ENCODE measurements at places on chromosomes 13 and 19.

DNA sequence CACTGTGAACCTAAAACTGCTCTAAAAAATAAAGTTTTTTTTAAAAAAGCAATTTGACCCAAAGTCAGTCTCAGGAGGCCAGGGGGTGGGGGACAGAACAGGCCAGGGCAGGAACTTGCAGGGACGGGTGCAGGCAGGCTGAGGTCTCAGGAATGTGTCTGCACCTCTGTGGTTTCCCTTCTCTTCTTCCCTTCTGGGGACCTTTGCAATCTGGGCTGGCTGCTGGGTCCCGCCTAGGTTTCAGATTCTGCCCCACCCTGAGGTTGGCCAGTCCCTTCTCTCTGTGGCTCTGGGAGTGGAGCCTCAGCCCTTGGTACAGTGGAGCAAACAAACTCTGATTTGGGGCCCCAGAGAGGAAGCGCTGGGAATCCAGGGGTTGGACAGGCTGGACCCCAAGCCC, 5.3 kb upstream of the F2RL3 start:
- no peak for DNase-seq

DNA sequence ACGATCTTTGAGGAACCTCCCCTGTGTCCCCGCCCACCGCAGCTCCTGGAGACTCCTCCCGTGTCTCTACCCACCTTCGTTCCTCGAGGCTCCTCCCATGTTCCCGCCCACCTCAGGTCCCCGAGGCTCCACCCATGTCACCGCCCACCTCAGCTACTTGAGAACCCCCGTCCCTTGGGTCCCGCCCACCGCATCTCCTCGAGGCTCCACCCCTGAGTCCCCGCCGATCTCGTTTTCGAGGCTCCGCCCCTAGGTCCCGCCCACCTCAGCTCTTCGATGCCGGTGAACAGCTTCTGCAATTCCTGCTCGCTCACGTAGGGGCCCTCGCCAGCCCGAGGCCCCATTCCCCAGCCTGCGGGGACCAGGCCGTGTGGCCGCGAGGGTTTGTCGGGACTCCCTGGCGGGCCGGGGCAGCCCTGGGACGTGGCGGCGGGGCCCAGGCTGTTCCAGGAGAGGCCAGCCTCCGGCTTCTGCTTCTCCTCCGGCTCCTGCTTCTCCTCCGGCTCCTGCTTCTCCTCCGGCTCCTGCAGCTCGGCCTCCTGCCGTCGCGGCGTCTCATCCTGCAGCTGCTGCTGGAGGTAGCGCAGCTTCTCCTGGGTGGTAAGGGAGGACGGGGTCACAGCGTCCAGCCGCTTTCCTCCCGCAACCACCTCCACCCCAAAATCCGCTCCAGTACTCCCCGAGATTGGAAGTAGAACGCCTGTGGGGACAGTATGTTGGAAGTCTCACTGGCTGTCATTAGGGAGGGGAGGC, 16.7 kb downstream of the TSKS start:
- peak; percentile 74 for DNase-seq

DNA sequence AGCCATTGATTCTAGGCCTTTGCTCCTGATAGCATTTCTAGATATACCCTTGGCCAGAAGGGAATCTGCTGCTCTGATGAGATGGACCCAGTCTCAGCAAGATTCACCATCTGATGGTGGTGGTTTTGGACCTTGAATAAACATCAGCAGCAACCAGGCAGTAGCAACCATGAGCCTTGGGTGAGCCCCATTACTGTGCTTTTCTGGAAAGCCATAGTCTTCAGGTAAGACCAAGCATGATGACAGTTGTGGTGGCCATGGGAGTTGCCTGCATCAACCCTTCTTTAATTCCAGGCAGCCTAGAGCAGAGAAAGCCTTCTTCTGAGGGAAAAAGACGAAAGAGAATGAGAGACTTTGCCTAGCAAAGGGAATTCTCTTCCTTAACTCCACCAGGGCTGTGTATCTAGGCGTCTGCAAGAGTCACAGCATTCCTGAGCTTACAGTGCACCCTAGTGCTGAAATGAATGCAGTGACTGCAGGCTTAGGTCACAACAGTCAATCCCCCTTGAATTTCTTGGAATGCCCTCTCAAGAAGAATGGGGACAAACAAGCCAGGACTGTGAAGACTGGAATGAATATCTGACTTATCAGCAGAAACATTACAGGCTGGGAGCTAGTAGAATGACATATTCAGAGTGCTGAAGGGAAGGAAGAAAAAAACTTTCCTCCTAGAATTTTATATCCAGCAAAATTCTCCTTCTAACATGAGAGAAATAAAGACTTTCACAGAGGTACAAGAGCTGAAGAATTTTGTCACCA, 942.4 kb upstream of the PCDH20 start:
- no peak for DNase-seq

- no peak for DNase-seq
Measured at GRCh38 chr13:106089261-106089980, 446.0 kb downstream of the EFNB2 start.

DNA sequence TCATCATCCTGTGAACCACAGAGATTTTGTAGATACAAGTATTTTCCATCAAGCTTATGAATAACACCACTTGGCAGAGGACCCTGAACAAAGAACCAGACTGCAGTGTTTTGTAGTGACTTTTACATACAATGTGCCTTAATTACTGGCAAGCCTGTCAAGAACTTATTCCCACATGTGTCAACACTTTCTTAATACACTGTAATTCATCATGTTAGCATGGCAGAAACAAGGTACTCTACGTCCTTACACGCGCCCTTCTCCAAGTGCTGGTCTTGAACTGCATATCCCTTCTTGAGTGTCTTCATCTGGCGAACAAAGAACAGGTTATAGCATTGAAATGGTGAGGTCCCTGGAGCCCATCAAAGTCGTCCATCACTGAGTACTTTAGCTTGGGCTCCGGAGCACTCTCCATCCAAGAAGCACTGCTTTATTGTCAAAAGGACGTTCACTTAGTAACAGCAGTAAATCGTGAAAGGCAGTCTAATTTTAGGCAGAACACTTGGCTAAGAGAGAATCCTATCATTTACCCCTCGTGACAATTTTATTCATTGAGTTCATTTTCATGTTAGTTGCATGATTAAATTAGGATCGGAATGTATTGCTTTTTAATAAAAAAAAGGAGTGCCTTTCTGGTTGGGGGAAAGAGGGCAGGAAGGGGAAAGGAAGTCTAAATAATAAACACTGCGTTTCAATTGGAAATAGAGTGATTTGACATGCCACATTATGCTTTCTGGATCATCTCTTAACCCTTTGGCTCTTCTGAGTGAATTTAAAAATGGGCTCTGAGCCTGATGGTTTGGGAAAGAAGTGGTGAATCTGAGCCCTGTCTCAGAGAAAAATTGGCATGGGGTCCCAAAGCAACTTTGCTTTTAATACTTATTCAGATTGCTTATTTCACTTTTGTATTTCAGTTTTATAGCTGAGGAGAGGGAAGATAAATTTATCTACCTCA, 376.1 kb downstream of the DLEU7 start:
- no peak for DNase-seq

DNA sequence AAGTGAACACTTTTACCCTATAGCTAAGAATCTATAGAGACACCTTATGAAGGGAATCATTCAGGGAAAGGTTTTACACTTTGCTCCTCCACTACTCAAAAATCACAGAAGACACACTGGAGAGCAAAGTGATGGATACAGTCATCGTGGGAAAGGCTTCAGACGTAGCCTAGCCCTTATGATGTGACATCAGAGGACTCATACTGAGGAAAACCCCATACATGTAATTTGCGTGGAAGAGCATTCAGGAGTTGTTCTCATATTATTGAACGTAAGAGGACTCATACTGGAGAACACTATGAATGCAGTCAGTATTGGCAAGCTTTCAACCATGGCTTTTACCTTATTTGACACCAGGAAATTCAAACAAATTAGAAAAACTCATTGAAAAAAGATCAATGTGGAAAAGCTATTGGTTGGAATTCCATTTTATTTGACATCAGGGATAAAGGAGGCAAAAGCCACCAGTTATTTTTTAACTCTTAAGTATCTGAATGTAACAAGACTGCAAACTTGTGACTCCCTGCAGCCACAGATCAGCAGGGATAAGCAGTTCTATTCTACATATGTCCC, 16.1 kb upstream of the ZNF274 start:
- DNase-seq: no peak

- no peak for DNase-seq
Measured at GRCh38 chr13:66914155-66914554, 316.0 kb downstream of the PCDH9 start.

DNA sequence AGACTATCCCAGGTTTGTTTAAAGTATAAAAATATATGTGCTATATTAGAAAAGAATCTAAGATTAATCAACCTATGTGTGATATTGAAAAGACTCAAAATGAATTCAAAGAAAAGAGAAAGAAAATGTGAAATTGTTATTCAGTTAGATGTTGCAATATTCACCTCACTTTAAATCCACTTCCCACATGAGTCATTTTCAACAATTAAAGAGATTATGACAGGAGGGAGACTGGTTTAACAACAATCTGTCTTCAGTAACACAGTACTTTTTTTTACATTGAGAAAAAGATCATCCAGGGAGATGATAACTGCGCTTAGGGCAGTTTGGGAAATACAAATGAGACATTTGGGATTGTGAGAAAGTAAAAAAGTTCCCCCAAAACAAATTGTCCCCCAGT, 1246.2 kb downstream of the SLITRK1 start:
- DNase-seq: no peak

DNA sequence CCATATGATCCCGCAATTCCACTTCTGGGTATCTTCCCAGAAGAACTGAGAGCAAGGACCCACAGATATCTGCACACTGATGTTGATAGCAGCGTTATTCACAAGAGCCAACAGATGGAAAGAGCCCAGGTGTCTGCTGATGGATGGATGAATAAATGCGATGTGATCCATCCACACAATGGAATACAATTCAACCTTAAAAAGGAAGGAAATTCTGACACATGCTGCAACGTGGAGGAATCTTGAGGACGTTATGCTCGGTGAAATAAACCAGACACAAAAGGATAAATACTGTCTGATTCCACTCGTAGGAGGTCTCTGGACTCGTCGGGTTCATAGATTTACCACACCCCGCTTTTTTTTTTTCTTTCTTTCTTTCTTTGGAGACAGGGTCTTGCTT, 21.8 kb downstream of the ARHGEF18 start:
- no peak for DNase-seq

DNA sequence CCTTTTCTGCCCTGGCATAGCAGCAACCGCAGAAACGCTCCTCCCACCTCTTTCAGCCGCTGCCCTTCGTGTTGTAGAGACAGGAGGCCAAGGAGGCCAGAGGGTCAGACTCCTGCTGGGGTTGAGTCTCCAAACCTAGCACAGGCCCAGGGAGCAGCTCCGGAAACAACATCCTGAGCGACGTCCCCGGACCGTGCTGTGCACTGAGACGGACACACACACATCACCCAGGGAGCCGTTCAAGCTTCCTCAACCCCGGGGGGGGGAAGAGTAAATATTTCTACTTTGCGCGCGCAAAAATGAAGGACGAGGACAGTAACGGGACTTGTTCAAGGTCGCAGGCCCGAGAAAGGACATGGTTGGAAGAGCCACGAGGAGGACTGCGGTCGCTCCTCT, 657 bp downstream of the ZNF550 start:
- peak; percentile 24 for DNase-seq

GRCh38 chr13:78431328-78431727, 172.0 kb downstream of the POU4F1 start:
- no peak for DNase-seq

DNA sequence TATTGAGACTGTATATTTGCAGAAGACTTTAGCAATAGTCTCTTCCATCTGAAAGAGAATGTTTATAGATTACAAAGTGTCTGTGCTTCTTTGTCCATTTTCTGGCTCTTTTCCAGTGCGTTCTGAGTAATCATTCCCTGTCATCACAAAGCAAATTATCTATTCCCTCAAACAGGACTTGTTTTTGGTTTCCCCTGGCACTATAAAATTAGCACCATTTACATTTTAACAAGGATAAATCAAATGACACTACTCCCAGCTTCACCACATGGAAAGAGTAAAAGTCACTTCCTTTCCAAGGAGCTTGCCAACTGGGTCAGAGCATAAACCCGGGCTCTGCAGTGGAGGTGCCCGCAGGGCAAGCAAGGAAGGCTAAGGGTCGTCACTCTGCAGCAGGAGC, 88.1 kb downstream of the SHISA2 start:
- no peak for DNase-seq

GRCh38 chr13:41650706-41651105, 193.4 kb downstream of the RGCC start:
- DNase-seq: no peak

- no peak for DNase-seq
Measured at GRCh38 chr19:798415-799075, 1.3 kb downstream of the PTBP1 start.

DNA sequence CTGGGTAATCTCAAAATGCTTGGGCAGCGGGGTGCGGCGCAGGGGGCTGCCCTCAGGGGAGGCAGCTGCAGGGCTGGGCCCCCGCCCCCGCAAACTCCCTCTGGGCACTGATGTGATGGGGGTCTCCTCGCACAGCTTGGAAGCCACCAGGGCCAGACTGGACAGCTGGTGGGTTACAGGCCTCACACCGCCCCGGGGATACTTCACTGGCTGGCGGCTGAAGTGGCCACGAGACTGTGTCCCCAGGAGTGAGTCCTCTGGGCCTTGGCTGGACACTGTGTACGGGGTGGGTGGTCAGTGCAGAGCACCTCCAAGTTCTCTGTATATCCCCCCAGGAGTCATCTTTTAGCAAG, 2.0 kb upstream of the LPAR2 start:
- no peak for DNase-seq

GRCh38 chr19:8261881-8262280, 46.3 kb downstream of the CD320 start:
- no peak for DNase-seq

GRCh38 chr19:47848823-47849473, 10.1 kb upstream of the TPRX2 start:
- DNase-seq: peak; percentile 26

DNA sequence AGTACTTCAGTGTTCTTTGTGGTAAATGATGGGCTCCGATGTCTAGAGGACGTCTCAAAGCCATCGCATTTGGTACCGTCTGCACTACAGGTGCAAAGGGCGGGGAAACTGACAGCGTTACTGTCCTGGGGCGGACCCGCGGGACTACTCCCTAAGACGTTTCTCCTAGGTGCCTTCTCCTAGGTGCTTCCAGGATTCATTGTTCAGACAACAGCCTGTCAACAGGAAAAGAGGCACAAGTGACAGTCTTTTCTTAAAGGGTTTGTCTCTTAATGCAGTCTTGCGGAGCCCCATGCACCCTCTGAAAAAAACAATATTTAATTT, 1.4 kb downstream of the SERTM1 start:
- no peak for DNase-seq

DNA sequence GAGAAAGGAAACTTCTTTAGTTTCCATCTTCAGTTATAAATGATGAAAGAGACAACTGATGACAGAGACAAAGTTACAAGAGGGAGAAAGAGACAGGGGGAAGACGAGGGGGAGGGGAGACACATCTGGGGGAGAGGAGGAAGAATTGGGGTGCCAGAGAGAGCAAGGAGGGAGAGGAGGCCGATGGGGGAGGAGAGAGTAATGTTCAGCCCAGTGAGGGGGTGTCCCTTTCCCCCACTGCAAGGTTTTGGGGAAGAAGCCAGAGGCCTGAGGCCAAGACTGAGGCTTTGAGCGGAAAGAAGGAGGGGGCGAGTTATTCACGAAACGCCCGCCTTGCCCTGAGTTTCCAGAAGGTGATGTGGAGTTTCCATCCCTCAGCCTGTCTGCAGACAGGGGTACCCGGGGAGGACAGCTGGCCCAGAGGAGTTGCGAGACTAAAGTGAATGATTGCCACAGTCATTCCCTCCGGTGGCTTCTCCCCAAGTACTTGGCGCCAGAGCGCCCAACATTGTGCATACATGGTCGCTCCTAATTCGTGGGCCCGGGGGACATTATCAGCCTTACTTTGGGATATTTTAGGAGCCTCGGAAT, 558 bp upstream of the PPAN start:
- peak; percentile 90 for DNase-seq

GRCh38 chr13:96817336-96817941, 176.8 kb downstream of the OXGR1 start:
- no peak for DNase-seq

GRCh38 chr13:35984776-35985453, 146.3 kb downstream of the DCLK1 start:
- DNase-seq: no peak

Data from activated naive CD8-positive, alpha-beta T cell treated with anti-CD3 and anti-CD28 coated beads for 36 hours (primary cell).